ENCODE measurements at places on chromosomes 13 and 19.

GRCh38 chr13:37375071-37375470, 223.5 kb downstream of the POSTN start:
- no peak for DNase-seq
- no peak overlapping the region for H3K27ac ChIP-seq
- H3K4me1 ChIP-seq, result no peaks in the 10 kb centered on the region
- no peaks in the 10 kb centered on the region for H3K27me3 ChIP-seq
- H3K4me3 ChIP-seq, result no peak overlapping the region
- H3K36me3 ChIP-seq, result no peaks in the 10 kb centered on the region

GRCh38 chr19:45591638-45592005, 7.0 kb upstream of the OPA3 start:
- H3K27me3 ChIP-seq, result peaks cover 62% of the 10 kb centered on the region
- no peak for DNase-seq
- peaks cover 14% of the 10 kb centered on the region for H3K4me1 ChIP-seq

- H3K4me3 ChIP-seq, result peak overlapping the region; percentile 29
- DNase-seq, result peak; percentile 56
- H3K27me3 ChIP-seq, result peaks cover 83% of the 10 kb centered on the region
- no peaks in the 10 kb centered on the region for H3K36me3 ChIP-seq
- H3K4me1 ChIP-seq, result peaks cover 39% of the 10 kb centered on the region
- no peak overlapping the region for H3K27ac ChIP-seq
Observed at GRCh38 chr19:47445937-47446402, 25.7 kb downstream of the SLC8A2 start.

DNA sequence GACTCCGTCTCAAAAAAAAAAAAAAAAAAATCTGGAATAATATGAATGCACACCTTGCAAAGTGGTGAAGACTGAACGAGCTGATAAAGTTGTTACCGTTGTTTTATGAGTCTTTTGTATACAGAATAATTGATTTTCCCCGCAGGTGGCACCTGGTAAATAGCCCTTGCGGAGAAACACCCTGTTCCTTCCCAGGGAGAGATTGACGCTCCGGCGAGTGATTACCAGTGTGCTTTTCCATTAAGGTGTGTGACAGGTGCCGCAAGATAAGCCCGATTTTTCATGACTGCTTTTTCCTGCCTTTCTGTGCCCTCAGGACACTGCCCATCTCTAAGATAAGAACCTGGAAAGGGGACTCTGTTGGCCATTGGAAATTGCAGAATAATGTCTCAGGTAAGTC, 943 bp downstream of the ZNF302 start:
- DNase-seq, result no peak
- peaks cover 44% of the 10 kb centered on the region for H3K4me1 ChIP-seq
- peak overlapping the region; percentile 99 for H3K27ac ChIP-seq
- peaks cover 79% of the 10 kb centered on the region for H3K36me3 ChIP-seq
- peak overlapping the region; percentile 88 for H3K4me3 ChIP-seq

DNA sequence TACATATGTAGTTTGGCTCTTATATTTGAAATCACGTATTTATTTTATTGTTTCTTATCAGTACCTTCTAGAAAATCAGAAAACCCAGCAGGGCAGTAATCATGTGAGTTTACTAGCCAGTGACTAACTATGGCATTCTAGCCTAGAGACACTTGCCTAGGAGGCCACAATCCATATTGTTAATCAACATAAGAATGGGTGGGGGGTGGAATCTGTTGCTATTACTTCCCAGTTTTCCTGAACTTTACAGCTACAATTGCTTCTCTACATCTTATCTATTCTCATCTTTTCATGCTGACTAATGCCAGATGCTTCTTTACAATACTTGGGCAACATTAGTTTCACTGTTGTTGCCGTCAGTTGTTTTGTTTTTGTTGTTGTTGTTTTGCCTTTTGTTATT, 18.7 kb upstream of the ATXN8OS start:
- no peak overlapping the region for H3K4me3 ChIP-seq
- H3K27ac ChIP-seq, result no peak overlapping the region
- H3K27me3 ChIP-seq, result no peaks in the 10 kb centered on the region
- H3K4me1 ChIP-seq, result no peaks in the 10 kb centered on the region
- H3K36me3 ChIP-seq, result no peaks in the 10 kb centered on the region
- no peak for DNase-seq

DNA sequence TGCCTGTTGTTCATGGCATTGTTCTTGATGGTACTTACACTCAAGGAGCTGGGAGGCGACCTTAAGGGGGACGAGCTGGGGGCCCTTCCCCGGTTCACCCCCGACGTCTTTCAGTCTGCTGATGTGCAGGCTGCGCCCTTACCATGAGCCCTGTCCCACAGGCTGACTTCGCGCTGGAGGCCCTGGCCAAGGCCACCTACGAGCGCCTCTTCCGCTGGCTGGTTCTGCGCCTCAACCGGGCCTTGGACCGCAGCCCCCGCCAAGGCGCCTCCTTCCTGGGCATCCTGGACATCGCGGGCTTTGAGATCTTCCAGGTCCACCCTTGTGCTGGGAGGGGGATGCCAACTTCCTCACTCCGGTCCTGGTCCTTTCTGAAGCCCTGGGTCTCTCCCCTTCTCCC, 45.4 kb downstream of the MYH14 start:
- no peak overlapping the region for H3K4me3 ChIP-seq
- no peaks in the 10 kb centered on the region for H3K36me3 ChIP-seq
- H3K27me3 ChIP-seq, result peaks cover 26% of the 10 kb centered on the region
- no peak for DNase-seq

- DNase-seq, result no peak
- no peak overlapping the region for H3K4me3 ChIP-seq
- H3K36me3 ChIP-seq, result no peaks in the 10 kb centered on the region
Observed at GRCh38 chr19:28636706-28637105, 576.2 kb downstream of the UQCRFS1 start.

Data from activated T-cell treated with anti-CD3 and anti-CD28 coated beads, Interleukin-2, amount 50 U/mL, for 24 hours (primary cell).